ENCODE measurements at places on chromosomes 12 and 14.

GRCh38 chr14:90354551-90355298 lies 23.0 kb upstream of the NRDE2 start:
- no peak for DNase-seq

DNA sequence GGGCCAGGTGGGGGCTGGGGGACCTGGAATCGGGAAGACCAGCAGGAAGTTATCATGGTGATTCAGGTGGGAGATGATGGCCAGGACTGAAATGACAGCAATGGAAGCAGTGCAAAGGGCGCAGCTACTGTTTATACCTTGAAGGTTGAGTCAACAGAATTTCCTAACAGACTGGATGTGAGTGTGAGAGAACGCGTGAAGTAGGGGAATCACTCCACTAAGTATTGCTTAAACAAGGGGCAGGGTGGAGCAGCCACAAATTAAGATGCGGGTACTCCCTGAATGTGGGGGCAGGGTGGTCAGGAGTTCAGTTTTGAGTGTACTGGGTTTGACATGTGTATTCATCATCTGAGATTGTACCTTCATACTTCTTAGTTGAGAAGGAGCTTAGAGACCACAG lies 45.1 kb downstream of the MYF5 start:
- DNase-seq: no peak

GRCh38 chr14:81452341-81453133 lies 52.4 kb upstream of the STON2 start:
- no peak for DNase-seq

DNA sequence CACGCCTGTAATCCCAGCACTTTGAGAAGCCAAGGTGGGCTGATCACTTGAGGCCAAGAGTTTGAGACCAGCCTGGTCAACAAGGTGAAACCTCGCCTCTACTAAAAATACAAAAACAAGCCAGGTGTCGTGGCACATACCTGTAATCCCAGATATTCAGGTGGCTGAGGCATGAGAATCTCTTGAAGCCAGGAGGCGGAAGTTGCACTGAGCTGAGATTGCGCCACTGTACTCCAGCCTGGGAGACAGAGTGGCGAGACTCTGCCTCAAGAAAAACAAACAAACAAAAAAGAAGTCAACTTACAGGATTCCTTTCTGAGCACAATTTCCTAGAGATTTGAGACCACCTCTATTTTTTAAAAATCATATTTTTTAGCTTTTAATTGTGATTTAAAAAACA lies 45.3 kb downstream of the DGLUCY start:
- no peak for DNase-seq

Measured in nucleus accumbens (tissue), 56 donors.